Suprapubic skin (tissue), 4 donors: ENCODE measurements at places on chromosomes 11 and 22. TPM values are rescaled to one million over a fixed set of nuclear protein-coding genes. Genes with fewer than 3 reads are reported as not detected.

GRCh38 chr22:36796552-36797175 is 20.2 kb downstream of the PVALB start:
- no peak for DNase-seq

DNA sequence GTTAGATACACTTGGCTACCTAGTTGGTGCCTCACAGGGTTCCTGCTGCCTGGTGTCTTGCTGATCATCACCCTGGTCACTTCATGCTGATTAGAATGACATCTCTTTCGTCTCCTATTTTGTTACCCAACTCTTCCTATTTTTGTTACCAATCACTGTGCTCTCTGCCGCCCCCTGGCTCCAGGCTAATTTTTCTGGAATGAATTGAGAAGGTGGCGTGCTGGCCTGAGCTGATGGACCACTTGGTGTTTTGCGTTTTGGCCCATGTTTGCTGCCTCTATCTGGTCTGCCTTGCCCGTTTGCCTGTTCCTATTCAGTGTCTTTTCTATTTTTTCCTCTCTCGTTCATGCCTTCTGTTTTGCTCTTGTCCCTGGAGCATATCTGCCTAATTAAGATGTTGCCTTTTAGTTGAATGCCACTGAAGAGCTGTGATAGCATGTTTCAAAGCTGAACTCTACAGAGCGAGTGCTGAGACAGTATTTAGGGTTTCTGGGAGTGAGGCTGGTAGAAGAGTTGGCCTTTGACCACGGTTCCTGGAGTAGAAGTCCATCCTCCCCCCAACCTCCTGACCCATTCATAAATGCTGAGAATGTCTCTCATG is 5.9 kb upstream of the ATF4 start:
- DNase-seq, result peak; percentile 86

DNA sequence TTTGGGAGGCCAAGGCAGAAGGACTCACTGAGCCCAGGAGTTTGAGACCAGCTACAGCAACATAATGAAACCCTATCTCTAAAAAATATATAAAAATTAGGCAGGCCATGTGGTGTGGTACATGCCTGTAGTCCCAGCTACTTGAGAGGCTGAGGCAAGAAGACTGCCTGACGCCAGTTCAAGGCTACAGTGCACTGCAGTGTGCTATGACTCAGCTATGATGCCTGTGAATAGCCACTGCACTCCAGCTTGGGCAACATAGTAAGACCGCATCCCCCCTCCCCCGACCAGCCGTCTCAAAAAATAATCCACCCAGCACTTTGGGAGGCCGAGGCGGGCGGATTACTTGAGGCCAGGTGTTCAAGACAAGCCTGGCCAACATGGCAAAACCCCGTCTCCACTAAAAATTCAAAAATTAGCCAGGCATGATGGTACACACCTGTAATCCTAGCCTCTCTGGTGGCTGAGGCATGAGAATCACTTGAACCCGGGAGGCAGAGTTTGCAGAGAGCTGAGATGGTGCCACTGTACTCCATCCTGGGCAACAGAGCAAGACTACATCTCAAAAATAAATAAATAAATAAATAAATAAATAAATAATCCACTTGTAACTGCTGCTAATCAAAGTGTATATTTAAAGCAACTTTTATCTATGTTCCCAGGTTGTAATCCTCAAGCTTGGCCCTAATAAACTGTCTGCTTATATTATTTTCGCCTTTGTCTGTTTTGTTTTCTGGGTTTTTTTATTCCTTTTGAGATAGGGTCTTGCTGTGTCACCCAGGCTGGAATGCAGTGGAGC is 7.8 kb downstream of the HPS5 start:
- DNase-seq, result no peak

DNA sequence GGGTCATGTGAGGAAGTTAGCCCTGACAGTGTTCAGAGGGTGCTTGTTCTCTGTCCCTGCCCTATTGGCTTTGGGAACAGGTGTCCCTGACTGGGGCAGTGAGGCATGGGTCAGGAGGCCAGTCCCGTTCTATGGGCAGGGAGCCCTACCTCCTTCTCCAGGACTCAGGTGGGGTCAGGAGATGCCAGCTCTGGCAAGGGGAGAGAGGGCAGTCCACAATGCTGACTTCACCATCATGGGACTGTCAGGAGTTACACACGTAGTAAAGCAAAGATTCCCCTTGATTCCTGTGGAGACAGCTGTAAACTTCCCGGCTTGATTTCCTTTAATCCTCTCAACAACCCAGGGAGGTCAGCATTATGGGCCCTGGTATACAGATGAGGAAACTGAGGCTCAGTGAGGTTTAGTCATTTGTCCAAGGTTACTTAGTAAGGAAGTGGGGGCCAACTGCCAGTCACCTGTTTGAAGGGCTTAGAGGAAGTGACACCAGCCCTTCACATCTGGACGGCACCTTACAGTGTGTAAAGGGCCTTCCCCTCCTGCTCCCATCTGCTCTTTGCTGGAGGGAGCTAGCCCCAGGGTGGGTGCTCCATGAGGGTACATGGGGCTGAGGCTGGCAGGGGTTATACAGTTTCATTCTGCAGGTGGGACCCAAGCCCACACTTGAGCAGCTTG is 11.9 kb downstream of the MICALL1 start:
- DNase-seq, result no peak

DNA sequence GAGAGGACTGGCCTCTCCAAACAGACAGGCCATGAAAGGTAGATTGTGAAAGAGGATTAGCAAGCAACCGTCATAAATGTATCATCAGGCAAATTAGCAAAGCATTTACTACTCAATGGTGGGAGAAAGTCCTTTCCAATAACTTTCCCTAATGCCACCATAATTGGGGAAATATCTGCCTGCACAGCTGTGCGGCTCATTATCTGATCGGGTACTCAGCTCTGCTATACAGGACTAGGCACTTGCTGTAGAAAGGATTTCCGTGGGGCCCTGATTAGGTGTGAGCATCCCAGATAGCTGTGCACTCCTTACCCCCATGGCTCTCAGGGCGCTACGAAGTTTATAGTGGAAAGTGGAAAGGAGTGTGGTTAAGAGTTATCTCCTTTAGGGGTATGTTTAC is 309.7 kb upstream of the PLET1 start:
- no peak for DNase-seq

DNA sequence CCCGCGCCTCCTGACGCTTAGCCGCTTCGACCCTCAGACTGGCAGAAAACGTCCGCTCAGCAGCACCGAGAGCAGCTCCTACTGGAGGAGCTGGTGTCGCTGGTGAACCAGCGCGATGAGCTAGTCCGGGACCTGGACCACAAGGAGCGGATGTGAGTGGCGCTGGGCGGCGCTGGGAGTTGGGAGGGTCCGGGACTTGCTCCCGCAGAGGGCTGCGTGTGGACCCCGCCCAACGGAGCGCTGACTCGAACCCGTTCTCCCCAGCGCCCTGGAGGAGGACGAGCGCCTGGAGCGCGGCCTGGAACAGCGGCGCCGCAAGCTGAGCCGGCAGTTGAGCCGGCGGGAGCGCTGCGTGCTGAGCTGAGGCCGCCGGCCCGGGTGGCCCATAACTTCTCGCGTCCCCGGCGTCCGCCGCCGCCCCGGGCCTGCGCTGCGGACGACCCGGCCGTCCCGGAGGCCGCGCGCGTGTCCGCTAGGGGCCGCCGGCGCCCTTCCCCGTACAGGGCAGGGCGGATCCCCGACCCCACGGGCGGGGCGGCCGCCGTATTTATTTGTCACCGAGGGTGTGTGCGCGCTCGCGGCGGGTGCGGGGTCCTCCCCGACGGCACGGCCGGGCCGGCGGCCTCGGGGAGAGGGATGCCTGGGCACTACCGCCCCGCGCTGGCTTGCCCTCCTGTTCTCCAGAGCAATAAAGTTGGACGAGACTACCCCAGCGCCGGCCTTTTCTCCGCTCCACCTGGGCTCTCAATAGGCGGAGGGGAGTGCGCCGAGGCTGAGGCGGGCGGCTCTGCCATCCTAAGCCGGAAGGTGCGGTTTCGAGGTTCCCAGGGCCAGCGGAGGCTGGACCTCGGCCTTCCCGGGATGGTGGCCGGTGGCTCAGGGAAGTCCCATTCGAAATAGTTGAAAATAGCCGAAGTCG is 3.4 kb downstream of the KCNK7 start:
- no peak for DNase-seq

DNA sequence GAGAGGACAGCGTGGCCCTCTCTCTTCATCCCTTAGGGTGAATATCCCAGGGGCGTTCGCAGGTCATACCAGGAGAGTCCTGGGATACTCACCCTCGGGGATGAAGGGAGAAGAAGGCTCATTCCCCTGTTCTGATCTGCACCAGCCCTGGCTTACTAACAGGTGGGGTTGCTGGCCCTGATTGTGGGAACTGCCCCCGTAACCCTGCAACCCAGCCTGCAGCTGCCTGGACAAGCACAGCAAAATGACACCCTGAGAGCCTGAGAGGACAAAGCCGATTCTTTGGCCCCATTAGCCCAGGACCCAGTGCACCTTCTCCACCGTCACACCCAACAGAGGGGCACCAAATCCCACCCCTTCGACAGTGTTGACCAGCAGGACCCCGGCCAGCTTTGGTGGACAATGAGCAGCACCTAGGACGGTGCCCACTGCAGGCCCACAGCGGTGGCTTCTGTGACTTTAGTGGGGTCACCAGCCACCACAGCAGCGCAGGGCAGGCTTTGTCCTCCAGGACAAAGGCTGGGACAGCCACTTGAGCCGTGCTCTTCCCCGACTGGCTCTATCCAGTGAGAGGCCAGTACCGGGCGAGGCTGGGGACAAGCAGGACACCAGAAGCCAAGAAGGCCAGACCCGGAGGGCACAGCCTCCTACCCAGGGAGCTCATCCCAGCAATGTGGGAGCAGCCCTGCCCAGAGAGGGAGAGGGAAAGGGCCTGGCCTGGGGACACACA is 98.5 kb upstream of the RTL6 start:
- no peak for DNase-seq

- DNase-seq, result no peak
Measured at GRCh38 chr11:119347242-119347641, 737 bp upstream of the MFRP start.

DNA sequence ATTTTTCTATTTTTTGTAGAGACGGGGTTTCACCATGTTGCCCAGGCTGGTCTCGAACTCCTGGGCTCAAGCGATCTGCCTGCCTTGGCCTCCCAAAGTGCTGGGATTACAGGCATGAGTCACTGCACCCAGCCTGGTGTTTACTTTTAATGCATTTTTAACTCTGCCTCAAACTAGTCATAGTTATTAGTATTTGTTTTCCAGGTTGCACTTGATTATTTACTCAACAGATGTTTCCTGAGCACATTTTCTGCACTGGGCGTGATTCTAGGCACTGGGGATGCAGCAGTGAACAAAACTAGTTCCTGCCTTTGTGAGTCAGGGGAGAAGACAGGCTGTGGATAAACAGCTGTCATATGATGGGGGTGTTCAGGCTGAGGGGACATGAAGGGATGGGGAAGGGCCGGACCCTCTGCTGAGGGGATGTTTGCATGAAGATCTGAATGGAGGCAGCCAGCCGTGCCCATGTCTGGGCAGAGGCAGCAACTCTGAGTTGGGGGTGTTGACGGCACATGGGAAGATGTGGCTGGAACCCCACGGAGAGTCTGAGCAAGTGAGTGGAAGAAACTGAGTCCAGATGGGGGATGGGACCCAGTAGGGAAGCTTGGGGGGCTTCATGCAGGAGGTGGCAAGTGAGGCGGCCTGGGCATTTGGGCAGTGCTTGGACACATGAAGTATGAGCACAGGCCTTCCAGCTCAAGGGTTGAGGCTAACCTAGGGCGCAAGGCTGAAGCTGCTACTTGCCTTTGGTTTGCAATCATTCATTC is 34.4 kb downstream of the MPPED1 start:
- no peak for DNase-seq

DNA sequence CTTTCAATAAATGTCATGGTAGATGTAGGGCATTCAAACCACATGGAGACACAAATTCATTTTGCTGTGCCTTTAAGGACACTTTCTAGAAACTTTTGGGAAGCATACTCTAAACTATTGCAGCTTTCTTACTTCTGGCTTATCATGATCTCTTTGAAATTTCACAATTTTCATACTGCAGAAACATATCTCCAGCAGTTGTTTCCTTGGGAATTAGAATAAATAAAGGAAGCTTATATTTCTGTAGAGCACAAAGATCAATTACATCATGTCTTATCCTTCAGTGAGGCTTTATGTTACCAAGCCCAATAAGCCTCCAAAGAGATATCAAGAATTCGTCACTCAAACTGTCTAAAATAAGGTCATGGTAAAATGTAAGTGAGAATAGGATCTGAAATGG is 74.5 kb upstream of the RAB38 start:
- DNase-seq, result no peak

GRCh38 chr22:30955153-30955552 is 13.4 kb downstream of the MORC2 start:
- no peak for DNase-seq

DNA sequence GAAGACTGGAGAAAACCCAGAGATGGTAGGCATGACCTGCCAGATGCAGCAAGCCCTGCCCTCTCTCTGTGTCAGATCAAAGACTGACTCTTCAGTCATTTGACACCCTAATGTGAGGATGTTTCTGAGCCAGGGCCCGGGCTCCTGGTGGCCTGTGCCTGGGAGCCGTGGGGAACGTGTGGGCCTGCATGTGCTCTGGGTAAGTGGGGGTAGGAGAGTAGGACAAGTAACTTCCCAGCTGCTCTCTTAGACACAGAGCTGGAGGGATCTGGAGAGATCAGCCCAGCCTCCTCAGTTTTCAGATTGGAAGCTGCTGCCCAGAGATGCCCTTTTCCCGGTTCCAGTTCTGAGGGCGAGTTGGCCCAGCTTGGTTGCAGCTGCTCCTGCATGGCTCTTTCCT is 110.8 kb downstream of the TEAD1 start:
- no peak for DNase-seq

GRCh38 chr22:23181721-23182308 is 1.5 kb downstream of the BCR start:
- DNase-seq, result no peak

The SLC25A17 gene
- 21.2 TPM for total RNA-seq

The UQCC3 gene
- 12.4 TPM for total RNA-seq

The TRPC6 gene
- total RNA-seq, result 28.3 TPM

The RNF215 gene
- 6.3 TPM for total RNA-seq

The GPR83 gene
- total RNA-seq, result 0.24 TPM

The TMPRSS13 gene
- total RNA-seq, result 24.7 TPM

The SVIP gene
- 6.8 TPM for total RNA-seq

The DCDC1 gene
- total RNA-seq, result not detected

The GUCY1A2 gene
- total RNA-seq, result 2.7 TPM
